ENCODE measurements at places on chromosomes 16 and 17.

GRCh38 chr17:39051001-39051585 is 83.9 kb upstream of the FBXO47 start:
- DNase-seq: no peak

- DNase-seq: no peak
Observed at GRCh38 chr17:61470530-61471136, 18.4 kb downstream of the TBX4 start.

GRCh38 chr17:31570951-31571892 is 179.7 kb downstream of the RAB11FIP4 start:
- no peak for DNase-seq

GRCh38 chr16:79171931-79172705 is 428.4 kb downstream of the MAF start:
- DNase-seq: no peak

DNA sequence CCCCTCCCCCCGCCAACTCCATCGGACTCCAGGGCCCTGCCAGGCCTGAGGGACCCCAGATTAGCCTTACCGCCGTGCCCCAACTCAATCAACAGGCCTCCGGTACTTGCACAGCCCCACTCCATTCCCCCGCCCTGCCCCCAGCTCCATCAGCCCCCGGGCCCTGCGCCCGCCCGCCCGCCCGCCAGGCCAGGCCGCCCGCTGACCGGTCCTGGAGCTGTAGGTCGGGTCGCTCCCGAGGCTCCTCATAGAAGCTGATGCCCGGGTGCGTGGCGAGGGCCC is 308 bp downstream of the GTF3C1 start:
- DNase-seq: no peak

GRCh38 chr17:70987867-70988340 is 818.6 kb downstream of the KCNJ2 start:
- no peak for DNase-seq

DNA sequence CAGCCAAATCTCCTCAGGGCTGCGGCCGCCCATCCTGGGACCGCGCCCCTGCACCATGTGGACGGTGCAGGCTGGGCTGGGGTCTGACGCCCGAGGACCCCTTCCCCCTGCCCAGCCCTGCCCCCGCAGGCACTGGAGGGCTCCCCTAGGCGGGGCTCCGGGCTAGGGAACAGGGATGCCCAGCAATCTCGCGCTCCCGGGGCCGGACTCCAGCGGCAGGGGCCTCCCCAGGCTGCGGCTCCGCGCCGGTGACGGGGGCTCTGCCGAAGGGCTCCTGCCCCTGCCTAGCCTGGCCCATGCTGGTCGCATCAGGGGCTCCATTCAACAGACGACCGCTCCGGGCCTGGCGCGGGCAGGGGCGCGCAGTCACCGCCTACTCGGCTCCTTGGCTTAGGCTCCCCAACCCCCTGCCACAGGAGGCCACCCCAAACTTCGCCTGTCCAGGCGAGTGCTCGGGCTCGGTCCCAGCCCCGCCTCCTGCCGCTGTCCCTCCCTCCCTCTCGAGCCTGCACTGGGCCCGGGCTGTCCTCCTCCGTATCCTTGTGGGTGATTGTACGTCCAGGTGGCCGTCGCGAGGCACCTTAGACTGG is 27.4 kb upstream of the ADORA2B start:
- DNase-seq: no peak

- no peak for DNase-seq
Observed at GRCh38 chr16:11586378-11586855, 302 bp downstream of the LITAF start.
